Ovary (tissue), 10 donors: ENCODE measurements at places on chromosomes 12 and 14. TPM values are rescaled to one million over a fixed set of nuclear protein-coding genes. Genes with fewer than 3 reads are reported as not detected.

- DNase-seq, result no peak
These were observed 18.8 kb downstream of the NIN start for GRCh38 chr14:50812180-50812579.

DNA sequence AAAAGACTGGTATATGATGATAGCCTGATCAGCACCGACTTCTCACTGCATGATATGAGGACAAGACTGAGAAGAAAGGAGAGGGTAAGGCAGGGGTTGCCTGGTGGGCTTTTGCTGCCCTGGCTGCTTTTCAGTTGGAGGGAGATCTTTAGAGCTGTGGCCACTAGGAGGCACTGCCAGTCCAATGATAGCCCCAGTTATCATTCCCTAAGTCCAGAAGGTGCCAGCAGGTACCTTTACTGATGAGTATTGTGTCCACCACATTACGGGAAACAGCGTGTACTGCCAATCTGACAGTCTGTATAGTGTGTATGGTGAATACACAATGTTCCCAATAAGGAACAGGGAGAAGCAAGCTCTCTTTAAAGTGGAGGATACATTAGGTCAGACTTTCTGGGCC, 55.8 kb upstream of the CCDC175 start:
- no peak for DNase-seq

The PRB2 gene
- total RNA-seq, result not detected

- no peak for DNase-seq
These were observed 14.1 kb upstream of the FBLN5 start for GRCh38 chr14:91961297-91962220.

- peak; percentile 57 for DNase-seq
These were observed 539 bp upstream of the HMGA2 start for GRCh38 chr12:65823513-65824375.

The COCH gene
- 2.6 TPM for total RNA-seq

DNA sequence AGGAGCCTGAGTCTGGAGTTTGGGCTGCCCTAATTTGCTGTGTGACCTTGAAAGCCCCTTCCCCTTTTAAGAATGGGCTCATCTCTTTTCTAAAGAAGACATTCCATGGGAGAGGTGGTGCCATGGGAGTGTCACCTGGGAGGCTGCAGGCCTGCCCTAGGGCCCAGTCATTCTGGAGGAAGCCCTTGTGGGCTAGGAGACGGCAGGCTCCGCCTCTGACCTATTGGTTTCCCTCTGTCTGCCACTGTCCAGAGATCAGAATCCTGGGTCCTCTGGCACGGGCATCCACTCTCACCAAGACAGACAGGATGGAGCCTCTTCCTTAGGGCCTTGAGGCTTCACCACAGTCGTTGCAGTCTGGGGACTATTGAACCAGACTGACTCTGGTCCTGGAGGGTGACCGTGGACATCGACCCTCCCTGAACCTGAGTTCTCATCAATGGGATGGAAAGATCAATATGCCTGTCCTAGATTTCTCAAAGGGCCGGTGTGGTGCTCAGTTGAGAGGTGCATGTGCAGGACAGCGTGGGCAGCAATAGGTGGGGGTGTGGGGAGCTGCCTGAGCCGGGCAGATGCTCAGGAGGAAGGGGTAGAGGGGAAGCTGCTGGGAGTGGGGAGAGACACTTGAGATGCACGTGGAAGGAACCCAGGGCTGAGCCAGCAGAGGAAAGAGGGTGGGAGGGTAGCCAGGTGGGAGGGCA, 12.2 kb upstream of the CLMN start:
- DNase-seq, result no peak

The BCL7A gene
- total RNA-seq, result 5.7 TPM

DNA sequence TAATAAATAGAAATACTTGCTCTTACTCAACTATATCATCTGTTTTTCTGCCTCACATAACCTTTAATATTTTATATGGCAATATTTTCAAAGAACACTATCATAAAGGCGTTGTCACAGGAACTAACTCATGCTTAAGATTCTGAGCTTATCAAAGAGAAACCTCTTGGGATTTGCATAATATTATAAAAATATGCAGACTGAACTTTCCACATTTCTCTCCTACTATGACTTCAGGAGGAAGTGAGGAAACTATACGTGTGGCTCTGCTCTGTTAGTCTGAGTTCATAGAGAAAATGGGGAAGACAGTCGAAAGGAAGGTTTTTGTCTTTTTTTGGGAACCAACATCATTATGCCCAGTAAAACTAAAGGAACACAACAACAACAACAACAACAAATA, 124.7 kb downstream of the GARIN6 start:
- DNase-seq, result no peak

- DNase-seq, result no peak
These were observed 106.6 kb upstream of the AMN1 start for GRCh38 chr12:31835276-31835882.

- DNase-seq, result peak; percentile 49
These were observed 12.8 kb downstream of the STX2 start for GRCh38 chr12:130826151-130826801.

The PPP1R12A gene
- 78.5 TPM for total RNA-seq

The FITM1 gene
- total RNA-seq, result not detected

- no peak for DNase-seq
These were observed 359.8 kb downstream of the EGLN3 start for GRCh38 chr14:33590891-33591630.

- no peak for DNase-seq
These were observed 148.4 kb upstream of the RGS6 start for GRCh38 chr14:71783786-71784185.

GRCh38 chr12:43294916-43295315, 257.1 kb downstream of the ADAMTS20 start:
- DNase-seq, result no peak

The TAPBPL gene
- total RNA-seq, result 10.3 TPM

DNA sequence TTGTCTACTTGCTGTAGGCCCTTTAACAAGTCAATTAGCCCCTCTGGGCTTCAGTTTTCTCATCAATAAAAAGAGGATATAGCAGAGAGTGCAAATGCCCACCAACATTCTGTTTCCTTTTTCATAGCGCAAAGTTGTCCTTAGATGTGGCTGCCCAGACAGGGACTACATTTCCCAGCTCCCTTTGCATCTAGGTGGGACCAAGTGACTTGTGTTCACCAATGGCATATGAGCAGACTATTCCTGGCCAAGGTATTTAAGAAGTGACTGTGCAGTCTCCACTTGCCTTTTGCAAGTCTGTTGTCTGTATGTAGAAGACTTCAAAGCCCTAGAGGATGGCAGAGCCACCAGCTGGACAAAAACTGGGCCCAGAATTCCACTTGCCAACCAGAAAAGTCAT, 59.7 kb downstream of the DAO start:
- no peak for DNase-seq

DNA sequence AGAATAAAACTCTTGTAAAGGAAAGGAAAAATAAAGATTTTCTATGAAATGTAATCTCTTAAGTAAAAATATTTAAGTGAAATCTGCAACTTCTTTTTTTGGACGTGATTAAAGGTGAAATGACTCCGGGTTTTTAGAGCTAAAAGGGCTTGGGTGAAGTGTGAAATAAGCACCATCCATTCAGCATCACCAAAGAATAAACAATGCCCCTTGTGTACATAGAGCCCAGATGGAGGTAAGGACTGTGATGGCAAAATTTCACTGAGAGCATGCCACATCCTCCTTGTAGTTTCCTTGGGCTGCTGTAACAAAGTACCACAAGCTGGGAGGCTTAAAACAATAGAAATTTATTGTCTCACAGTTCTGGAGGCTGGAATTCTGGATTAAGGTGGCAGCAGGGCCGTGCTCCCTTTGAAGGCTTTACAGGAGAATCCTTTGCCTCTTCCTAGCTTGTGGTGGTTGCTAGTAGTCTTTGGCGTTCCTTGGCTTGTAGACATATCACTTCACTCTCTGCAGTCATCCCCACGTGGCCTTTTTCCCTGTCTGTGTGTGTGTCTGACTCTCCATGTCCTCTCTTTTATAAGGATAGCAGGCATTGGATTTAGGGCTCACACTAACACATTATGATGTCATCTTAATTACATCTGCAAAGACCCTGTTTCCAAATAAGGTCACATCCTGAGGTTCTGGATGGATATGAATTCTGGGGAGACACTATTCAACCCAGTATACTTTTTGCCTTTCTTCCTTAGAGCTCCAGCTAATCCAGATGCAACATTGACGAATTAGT, 24.2 kb downstream of the ZNF664 start:
- DNase-seq, result no peak

- peak; percentile 93 for DNase-seq
These were observed 21.6 kb upstream of the CACNA2D4 start for GRCh38 chr12:1939801-1940607.

The PRIMA1 gene
- 3.5 TPM for total RNA-seq

The DPY19L2 gene
- total RNA-seq, result 23.2 TPM

DNA sequence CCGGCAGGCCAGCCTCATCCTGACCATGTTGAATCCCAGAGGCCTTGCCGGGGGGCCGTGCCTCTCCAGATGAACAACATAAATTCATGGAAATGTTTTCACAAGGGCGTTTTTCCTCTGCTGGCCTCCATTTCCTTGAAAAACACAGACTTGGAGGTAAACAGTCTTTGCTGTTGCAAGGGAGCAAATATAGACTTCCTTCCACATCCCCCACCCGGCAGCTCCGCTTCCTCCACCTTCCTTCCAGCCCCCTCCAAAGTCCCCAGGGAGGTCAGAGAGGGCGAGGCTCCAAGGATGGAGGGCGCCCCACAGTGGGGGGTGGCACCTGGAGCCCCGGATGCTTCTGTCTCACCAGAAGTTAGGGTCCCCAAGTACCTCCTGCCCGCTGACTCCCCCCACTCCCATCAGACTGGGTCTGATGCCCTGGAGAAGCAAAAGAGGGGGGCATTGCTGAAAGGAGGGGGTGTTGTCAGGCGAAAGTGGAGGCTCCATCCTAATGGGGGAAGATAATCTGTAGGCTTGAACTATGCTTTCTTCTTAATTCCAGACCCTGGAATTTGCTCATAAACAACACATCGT, 31.1 kb downstream of the CALM1 start:
- DNase-seq, result no peak

GRCh38 chr14:94392510-94392935, 4.1 kb upstream of the SERPINA1 start:
- no peak for DNase-seq

The GYS2 gene
- total RNA-seq, result not detected

DNA sequence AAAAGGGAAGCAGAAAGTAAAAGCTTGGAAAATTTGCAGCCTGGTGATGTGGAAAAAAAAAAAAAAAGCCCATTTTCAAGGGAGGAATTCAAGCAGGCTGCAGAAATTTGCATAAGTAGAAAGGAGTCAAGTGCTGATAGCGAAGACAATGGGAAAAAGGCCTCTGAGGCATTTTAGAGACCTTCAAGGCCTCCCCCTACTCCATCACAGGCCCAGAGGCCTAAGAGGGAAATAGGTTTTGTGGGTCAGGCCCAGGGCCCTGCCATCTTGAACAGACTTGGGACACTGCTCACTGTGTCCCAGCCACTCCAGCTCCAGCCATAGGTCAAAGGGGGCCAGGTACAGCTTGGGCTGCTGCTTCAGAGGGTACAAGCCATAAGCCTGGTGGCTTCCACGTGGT, 13.8 kb upstream of the PRKD1 start:
- no peak for DNase-seq

- no peak for DNase-seq
These were observed 13.5 kb upstream of the MYH6 start for GRCh38 chr14:23421594-23421993.

The BLOC1S1 gene
- 97.0 TPM for total RNA-seq

DNA sequence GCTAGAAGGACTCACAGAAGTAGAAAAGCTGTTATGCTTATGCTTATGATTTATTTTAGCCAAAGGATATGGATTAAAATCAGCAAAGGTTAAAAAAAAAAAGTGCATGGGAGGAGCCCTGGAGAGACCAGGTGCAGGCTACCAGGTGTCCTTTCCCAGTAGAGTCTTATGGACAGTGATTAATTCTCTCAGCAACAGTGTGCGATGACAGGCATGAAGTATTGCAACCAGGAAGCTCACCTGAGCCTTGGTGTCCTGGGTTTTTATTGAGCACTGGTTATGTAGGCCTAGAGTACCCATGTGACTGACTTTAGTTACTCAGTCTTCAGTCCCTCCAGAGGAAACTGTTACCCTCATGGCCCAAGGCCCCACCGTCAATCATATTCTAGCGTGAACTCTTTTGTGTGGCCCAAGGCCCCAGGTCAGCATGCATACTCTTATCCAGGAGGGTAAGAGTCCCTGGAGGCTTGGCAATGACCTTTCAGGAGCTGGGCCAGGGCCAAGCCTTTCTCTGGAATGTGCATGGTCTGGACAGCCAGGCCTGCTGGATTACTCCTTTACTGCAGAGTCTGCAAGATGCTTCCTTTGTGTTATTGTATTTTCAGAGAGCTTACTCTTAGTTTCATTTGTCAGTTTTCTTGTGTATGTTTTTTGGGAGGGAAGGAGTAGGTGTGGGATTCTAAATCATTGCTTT, 69.6 kb upstream of the RD3L start:
- no peak for DNase-seq

DNA sequence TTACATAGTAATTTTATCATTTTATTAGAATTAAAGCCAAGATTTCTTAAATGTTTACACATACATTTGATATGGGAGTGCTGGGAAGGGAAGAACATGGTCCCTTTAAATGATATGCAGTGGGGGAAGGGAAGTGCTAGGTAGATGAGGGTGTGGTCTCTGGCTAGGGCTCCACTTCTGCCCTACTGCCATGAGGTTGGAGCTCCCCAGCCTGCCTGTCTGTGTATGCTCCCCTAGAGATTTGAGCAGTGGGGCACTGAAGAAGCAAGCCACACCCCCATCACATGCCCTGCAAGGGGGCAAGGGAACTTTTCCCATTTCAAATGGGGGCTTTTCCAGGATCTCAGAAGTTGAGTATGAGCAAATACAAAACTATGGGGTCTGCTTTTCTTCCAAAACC, 25.5 kb downstream of the CLECL1 start:
- DNase-seq, result no peak

The SSPN gene
- 31.4 TPM for total RNA-seq

- DNase-seq, result no peak
These were observed 2.8 kb downstream of the TCP11L2 start for GRCh38 chr12:106305376-106305775.

- peak; percentile 45 for DNase-seq
These were observed at the start of gene ST8SIA1 for GRCh38 chr12:22334410-22335100. ST8SIA1 (minus strand) TSS chr12:22334707; CDS start chr12:22334232, 475 bp downstream.

GRCh38 chr14:99541677-99542470, 60.7 kb downstream of the CCNK start:
- DNase-seq, result no peak

DNA sequence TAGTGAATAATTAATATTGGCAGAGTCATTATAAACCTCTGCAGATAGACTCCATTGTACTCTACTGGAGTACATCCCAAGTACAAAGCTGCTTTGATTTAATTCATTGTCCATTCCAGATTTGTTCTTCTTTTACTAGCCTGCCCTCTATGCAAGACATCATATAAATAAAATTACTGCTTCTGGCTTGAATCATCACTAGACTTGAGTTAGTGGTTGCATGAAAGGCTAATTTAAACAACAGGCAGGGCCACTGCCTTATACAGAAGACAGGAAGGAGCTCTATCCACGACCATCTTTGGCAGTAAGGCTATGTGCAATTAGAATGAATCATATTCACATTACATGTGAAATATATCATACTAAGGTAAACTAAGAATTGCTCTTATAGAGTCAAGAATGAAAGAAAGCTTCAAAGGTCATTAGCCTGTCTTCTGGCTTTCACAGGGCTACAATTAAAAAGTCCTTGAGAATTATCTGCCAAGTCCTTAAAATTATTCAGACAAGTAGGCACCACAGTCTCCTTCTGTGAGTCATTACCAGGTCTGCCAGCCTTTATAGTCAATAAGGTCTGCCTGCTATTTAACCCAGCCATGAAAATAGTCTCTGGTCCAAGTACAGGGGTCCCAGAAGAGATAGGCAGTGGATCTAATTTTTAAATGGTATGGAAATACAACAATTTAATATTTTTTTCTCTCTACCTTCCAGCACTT, 631.8 kb downstream of the TMTC2 start:
- no peak for DNase-seq

GRCh38 chr12:124389725-124390441, 95.0 kb downstream of the RFLNA start:
- no peak for DNase-seq
